ENCODE measurements at places on chromosomes 16 and 17.

DNA sequence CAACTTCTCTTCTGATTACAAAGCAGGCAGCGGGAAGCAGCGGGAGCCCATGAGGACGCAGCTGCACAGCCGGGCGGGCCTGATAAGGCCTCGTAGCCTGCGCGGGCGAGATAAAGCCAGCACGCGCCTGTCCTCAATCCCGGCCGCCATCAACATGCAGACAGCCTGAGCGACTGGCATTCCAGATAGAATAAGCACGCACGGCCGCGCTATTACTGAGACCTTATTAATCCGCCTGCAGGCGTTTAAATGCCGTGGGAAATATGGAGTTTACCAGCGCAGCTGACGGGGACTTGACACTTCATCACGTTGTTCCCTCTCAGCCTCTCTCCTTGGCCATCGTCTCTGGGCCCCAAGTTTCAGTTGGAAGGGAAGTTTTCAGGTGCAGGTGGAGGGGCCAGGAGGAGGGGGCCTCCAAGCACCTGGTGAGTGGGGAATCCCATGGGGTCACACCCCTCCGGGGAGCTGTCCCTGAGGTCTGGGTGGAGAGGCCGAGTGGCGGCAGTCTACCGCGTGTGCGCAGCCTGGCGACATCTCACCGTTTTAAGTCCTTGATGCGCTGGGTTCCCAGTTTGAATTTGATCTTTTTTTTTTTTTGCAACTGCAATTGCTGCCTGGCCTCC, 27.3 kb upstream of the CBFA2T3 start:
- no peak for DNase-seq

DNA sequence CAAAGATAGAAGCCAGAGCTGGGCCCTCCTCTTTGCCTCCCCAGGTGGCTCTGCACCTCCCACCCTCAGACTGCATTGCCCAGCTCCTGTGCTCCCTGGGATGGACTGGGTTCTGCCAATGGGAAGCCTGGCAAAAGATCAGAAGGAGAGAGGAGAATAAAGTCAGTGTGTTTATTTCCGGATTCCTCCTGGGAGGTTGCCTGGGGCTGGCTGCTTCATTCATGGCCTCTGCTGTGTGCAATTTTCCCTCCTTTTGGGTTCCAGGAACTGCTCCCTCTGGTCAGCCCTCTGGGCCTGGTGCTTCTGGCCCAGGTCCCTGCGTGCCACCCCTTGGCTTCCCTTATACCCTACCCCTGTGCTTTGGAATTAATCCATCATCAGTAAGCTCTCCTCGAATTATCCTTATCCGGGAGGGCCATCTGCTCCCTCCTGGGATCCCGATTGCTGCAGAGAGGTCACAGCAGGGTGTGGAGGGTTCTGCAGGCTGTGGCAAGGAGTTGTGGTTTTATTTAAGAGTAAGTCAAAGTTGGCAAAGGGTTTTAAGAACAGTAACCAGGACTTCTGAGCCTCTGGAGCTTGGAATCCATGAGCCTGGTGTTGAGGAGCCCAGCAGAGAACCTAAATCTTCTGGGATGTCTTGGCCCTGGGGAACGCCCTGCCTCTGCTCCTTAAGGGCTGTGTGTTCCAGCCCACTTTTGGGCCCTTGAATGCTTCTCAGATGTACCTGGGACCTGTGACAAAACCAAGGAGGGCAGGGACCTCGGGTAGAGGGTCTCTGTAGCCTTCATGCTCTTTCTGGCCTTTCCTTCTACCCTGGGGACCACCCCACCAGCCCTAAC, 8.2 kb upstream of the MMP2 start:
- DNase-seq = no peak

DNA sequence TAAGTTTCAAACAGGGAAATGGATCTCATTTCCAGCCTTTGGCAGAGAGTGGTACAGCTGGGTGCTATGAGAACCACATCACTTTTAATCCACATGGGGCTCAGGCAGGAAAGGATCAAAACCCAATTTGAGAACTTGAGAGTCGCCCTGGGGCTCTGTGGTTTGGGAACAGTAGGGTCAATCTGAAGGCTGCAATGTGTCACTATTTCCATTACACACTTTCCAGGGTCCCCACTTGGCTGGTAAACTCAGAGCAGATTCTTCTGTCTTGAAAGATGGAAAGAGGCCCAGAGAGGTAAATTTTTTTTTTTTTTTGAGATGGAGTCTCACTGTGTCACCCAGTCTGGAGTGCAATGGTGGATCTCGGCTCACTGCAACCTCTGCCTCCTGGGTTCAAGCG, 6.7 kb upstream of the HIGD1B start:
- no peak for DNase-seq

GRCh38 chr17:30808785-30809286, 15.7 kb downstream of the CRLF3 start:
- peak; percentile 37 for DNase-seq

GRCh38 chr17:73165616-73166404, 1.0 kb downstream of the SSTR2 start:
- DNase-seq = no peak

GRCh38 chr17:77844681-77845080, 113.8 kb upstream of the TNRC6C start:
- no peak for DNase-seq

GRCh38 chr17:1368588-1368987, 31.4 kb downstream of the YWHAE start:
- no peak for DNase-seq

DNA sequence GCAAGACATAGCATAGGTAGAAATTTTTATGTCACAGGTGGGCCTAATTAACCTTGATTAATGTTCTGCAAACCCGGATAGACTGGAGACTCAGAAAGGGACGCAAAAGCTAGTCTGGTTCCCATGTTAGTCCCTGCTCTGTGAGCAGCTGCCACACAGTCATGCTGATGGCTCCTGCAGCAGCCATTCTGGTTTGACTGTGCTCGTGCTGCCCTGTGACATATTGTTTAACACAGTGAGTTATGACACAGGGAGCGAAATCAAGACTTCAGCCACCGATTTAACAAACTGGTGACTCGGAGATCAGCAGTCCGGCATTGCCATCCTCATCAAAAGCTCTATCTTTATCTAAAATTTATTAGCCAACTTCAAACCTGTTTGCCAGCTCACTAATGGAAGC, 169.8 kb downstream of the WWOX start:
- no peak for DNase-seq

- DNase-seq = no peak
Observed at GRCh38 chr16:1982013-1982433, 754 bp upstream of the NOXO1 start.

DNA sequence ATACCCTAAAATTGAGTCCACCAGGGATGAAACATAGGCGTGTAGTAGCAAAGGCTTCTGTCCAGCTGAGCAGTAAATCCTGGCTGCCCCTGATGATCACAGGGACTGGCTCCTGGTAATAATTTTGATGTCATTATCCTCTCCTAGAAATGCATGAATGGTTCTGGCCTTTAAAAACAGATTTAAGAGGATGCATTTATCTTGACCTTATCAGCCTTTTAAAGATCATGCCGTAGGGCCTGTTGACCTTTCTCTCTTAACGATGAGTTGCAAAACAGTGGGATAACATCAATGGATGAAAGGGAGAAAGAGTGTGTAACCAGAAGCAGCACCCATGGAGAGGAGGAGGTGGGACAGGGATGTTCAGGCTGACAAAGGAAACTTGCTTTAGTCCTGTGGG, 128.5 kb downstream of the CA10 start:
- DNase-seq = no peak

GRCh38 chr17:65074778-65075250, 18.3 kb upstream of the GNA13 start:
- no peak for DNase-seq

GRCh38 chr16:19115148-19116021, 1.6 kb downstream of the ITPRIPL2 start:
- no peak for DNase-seq

DNA sequence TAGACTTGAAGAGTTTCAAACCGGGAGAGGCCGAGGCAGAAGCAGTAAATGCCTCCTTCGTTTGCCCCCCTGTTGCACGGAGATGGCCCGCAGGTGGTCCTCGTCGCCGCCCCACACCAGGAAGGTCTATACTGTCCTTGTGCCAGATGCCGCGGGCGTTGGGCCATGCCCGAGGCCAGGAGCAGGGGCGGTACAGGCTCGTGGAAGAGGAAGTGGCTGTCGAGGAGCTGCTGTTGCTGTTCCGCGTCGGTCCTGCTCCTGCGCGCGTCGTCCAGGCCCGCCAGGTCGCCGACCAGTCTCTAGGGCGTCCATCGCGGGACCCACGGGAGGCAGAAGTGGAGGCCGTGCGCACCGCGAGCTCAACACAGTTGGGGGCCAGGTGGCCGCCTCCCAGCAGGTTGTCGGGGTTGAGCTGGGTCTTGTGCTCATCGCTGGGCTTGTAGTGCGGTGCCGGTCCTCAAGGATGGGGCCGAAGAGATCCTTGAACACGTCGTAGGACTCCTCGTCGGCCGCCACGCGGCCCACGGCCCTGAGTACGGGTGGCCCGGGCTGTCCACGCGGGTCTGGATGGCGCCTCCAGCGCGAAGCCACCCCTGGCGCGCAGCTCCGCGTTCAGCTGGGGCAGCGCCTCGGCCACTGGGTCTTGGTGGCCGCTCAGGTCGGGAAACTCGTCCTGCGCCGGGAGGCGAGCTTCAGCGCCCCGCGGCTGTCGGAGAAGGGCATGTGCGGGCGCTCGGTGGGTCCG, 13.1 kb upstream of the C16orf87 start:
- no peak for DNase-seq

- no peak for DNase-seq
Observed at GRCh38 chr16:47567321-47567720, 106.2 kb downstream of the PHKB start.

DNA sequence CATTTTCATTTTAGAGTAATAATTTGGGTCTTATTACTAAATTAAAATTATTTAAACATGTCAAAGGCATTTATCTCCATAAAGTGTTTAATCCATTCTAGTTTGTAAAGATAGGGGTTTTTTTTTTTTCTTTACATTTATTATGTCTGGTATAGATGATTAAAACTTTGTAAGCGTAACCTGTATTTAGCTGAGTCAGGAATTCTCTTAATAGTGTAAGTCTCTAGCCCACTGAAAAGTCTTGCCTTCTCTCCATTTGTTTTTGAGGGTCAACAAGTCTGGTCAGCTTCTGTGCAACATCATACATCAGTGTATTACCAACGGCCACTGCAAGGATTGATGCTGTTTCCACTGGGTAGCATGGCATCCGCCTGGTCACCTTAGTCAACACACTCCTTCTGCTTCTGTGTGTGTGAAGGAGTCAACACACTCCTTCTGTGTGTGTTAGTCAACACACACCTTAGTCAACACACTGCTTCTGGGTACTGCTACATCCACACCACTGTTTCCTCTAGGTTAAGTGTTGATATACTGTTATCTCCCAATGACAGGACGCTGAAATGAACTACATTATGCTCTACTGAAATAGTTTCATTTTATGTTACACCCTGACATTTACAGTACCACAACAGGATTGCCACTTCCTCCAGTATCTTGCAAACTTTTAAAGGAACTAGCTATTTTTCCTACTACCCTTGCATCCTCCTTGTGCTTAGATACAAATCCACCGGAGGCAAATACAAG, 37.3 kb upstream of the VWA3A start:
- no peak for DNase-seq

GRCh38 chr16:54519161-54519695, 232.6 kb upstream of the IRX3 start:
- no peak for DNase-seq

GRCh38 chr16:3065742-3066439, 451 bp downstream of the IL32 start:
- no peak for DNase-seq

GRCh38 chr16:57358527-57359095, at the start of gene CCL22:
Gene CCL22, plus strand, starts transcription at chr16:57358783. Its CDS starts 34 bp downstream, at chr16:57358817.
- no peak for DNase-seq

DNA sequence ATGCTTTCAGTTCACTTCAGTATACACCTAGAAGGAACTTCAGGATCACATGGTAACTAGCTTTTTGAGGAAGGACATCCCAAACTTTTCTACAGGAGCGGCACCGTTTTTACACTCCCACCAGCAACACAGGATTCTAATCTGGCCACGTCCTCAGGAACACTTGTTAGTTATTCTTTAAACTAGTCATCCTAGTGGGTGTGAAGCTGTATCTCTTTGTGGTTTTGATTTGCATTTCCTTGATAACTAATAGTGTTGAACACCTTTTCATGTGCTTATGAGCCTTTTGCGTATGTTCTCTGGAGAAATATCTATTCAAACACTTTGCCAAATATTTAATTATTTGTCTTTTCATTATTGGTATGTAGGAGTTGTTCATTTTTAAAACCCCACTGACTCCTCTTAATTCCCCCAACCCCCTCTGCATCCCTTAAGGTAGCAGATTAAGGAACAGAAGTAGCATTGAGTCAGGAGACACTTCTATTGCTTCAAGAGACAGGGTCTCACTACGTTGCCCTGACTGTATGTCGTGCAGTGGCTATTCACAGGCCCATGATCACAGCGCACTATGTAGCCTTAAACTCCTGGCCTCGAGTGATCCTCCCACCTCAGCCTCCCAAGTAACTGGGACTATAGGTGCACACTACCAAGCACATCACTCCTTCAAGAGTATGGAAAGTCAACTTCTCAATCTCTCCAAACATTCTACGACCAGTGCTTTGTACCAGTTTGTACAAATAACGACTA, 25.4 kb downstream of the YWHAE start:
- DNase-seq = no peak

- no peak for DNase-seq
Observed at GRCh38 chr17:65515959-65516948, 45.2 kb downstream of the AXIN2 start.

DNA sequence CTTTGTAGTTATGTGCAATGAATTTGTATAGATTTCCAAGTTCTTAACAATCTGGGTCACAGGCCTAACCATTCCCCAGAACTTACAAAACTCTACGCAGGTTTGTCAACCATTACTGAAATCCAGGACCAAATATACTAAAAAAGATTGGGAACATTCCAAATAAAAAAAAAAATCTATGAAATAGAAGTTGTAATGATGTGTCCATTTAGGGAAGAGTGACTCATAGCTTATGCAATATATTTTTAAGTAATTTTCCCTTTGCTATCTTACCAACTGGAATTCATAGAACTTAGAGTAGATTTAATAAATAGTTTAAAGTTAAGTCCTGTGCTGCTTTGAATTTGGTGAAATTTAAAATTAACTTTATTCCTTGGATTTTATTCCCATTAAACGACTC, 393.2 kb downstream of the PMP22 start:
- no peak for DNase-seq

- no peak for DNase-seq
Observed at GRCh38 chr17:68627956-68628575, 26.9 kb upstream of the FAM20A start.
